Activated CD4-positive, alpha-beta T cell treated with anti-CD3 and anti-CD28 coated beads, Interleukin-2, amount 50 U/mL, for 48 hours (primary cell): ENCODE measurements at places on chromosomes 1 and 21.

- DNase-seq, result no peak
These were observed 94.7 kb downstream of the SSBP3 start for GRCh38 chr1:54311506-54311905.

DNA sequence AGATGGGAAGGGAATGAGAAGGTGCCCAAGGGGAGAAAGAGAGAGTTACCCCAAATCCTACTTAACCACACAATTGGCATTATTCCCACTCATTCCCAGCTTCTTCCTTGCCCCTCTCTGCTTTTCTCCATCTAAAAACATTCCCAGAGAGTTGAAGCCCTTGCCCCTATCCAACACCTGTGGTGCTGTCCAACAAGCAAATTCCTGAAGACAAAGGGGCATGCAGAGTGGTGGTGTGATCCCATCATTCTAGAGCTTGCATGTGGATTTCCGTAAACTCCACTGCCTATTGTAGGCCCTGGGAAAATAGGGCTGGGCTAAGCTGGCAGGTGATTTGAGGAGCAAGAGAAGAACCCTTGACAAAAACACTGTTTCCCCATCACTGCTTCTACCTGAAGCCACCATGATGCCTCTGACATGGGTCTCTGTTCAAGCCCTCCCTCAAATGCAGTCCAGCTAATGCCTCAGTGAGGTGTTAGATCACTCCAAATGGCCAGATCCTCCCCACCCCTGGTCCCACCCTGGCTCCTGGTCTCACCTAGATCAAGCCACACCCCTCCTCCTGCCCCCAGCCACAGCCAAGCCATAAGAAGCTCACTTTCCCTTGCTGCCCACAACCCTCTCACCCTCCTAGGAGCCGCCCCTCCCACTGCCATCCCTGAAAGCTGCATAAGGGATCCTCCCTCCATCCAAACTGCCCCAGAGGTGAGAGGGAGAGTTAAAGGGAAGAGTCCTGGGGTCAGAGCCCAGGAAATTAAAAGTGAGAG is 29.5 kb downstream of the SYT2 start:
- no peak for DNase-seq

DNA sequence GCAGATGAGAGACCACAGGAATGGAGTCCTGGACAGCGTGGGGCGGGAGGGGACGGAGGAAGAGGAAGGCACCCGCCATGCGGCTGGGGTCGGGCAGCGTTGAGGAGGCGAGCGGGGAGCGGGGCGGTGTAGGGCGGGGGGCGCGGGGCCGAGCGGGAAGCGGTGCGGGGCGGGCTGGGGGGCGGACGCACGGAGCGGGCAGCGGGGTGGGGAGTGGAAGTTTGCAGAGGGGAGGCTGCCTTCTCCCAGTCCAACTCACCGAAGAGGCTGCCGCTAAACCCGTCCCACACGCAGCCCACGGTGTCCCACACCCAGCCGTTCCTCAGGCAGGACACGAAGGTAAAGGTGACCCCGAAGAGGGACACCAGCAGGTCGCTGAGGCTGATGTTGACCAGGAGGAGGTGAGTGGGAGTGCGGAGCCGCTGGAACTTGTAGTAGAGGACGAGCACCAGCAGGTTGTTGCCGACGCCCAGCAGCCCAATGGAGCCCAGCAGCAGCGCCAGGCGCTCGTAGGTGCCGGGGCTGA is 483 bp downstream of the CHML start:
- peak; percentile 44 for DNase-seq

GRCh38 chr1:174837386-174837785 is 162.4 kb upstream of the CACYBP start:
- DNase-seq, result no peak

DNA sequence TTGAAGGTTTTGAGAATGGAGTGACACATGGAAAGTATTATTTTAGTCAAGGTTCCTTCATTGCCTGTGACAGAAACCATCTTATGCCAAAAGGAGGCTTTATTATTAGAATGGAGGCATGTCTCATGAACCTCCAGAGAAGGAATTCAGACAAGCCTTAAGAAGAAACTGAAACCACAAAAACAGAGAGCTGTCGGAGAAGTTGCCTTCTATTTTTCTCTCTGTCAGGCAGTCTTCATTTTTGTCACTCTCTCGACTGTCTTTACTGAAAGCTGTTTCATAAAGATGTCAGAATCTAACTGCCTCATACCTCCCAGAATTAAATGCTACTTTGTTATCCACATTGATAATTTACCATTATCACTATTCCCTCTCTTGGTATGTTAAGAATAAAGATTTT is 434.7 kb upstream of the ADGRL4 start:
- no peak for DNase-seq

DNA sequence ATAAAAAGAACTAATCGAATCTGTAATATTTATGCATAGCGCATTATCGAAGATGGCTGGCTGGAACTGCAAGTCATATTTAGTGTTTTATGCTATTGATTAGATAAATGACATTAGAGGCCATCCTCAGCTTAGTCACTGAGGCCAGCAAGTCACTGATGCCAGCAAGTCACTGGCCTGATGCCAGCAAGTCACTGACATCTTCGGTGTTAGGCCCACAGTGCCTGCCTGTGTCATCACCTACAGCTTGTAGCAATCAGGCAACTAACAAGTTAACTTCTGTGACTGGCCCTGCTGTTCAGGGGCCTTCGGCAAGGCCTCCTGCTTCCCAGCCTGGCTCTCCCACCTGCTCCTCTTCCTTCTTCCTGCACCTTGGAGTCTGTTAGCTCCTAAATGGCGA is 65.6 kb upstream of the SCCPDH start:
- DNase-seq, result no peak

GRCh38 chr1:248686815-248687214 is 15.8 kb downstream of the OR14I1 start:
- no peak for DNase-seq

DNA sequence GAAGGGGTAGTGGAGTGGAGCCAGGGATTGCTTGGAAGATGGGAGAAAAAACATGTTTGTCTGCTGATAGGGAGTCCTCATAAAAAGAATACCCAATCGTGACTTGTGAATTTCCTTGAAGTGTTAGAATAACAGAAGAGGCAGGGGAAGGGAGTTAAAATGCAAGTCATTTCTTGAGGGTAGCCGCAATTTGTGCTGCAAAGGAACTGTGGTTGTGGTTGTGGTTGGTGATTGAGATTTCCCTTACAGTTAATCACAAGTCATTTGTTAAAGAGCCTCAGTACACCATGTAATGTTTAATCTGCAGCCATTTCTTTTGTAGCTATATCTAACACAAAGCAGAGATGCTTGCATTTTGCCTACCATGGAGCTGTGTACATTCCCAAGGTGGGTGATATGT is 38.5 kb upstream of the EGLN1 start:
- DNase-seq, result peak; percentile 57

DNA sequence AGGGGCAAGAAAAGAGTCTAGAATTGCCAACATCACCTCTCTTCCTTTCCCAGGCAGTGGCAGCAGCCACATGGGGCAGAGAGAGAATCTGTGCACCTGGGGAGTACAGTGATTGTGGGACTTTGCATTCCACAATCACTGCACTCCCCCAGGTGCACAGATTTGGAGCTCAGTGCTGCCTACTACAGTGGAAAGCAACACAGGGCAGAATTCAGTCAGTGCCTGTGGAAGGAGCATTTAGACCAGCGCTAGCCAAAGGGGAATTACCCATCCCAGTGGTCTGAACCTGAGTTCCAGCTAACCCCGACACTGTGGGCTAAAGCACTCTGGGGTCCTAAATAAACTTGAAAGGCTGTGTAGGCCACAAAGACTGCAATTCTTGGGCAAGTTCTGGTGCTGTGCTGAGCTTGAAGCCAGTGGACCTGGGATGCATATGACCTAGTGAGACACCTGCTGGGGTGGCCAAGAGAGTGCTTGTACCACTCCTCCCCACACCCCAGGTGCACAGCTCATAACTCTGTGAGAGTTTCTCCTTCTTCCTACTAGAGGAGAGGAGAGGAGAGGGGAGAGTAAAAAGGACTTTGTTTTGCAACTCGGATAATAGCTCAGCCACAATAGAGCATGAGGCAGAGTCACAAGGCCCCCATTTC is 50.3 kb downstream of the NUP210L start:
- DNase-seq, result no peak

GRCh38 chr1:185861630-185862029 is 127.4 kb downstream of the HMCN1 start:
- no peak for DNase-seq

GRCh38 chr21:35603494-35603893 is 456.8 kb downstream of the SETD4 start:
- no peak for DNase-seq

DNA sequence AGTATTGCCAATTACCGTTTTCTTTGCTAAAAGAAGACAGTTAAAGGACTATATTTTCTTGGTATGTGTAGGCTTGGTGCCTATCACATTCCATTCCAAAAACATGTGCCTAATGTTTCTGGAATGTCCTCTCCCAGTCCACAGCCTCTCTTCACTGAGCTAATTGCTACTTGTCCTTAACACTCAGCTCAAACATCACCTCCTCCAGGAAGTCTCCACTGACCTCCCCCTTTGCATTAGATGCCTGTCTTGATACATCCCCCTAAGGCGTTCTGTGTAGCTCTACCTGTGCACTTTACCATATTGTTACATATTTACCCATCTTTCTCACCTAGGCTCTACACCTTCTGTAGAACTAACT is 195.6 kb upstream of the CAMK1G start:
- no peak for DNase-seq

DNA sequence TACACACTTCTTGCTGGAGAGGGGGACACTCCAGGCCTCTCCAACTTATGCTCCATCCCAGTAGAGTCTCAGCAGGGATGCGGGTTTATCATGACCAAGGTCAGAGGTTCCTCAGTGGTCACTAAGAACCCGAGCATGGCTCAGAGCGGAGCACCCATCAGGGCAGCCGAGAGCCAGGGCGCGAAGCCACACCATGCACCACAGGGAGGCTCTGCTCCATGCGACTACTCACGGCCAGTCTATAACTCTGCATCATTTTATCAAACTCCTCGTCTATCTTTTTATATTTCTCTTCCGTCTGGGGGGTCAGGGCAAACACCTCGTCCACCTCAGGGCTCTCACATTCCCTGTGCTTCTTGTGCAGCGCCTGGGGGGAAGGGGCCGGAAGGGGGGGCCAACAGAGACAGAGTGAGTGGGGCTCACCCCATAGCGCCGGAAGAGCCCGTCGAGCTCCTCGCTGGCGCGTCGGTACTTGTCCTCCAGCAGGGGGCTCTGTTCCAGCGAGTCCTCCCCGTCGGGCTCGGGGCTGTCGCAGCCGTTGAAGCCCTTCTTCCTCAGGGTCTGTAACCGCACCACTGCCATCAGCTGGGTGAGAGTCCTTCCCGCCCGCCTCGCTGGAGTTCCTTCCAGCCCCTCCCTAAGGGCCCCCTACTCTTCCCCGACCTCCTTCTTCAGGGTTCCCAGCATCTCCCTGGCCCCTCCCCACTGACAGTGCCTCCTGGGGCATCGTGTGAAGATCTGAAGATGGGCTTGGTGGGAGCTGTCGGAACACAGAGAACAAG is 20.0 kb downstream of the MEF2D start:
- DNase-seq, result peak; percentile 77

- DNase-seq, result no peak
These were observed 22.8 kb downstream of the COA6 start for GRCh38 chr1:234396092-234396491.

GRCh38 chr21:44455524-44456213 is 359 bp downstream of the LRRC3 start:
- peak; percentile 51 for DNase-seq

- no peak for DNase-seq
These were observed 1034.1 kb upstream of the PRMT6 start for GRCh38 chr1:106022312-106022902.

GRCh38 chr1:244964112-244964971 is 100.0 kb upstream of the HNRNPU start:
- peak; percentile 13 for DNase-seq

DNA sequence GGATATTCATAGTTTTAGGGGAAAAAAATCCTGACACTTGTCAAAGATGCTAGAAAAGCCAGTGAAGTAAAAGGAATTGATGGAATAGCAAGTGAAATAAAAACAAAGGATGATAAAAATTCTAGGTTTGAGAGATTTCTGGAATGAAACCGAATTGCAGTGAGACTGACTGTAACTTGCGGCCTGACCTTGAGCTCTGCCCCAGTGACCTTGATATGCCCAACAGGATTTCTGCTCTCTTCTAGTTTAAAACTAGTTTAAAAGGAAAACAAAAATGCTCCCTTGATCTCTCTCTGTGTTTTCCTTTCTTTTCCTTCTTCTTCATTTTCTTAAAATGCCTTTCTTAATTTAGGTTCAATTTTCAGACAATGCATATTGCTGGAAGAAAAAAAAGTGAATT is 54.9 kb upstream of the IFI44L start:
- DNase-seq, result no peak

DNA sequence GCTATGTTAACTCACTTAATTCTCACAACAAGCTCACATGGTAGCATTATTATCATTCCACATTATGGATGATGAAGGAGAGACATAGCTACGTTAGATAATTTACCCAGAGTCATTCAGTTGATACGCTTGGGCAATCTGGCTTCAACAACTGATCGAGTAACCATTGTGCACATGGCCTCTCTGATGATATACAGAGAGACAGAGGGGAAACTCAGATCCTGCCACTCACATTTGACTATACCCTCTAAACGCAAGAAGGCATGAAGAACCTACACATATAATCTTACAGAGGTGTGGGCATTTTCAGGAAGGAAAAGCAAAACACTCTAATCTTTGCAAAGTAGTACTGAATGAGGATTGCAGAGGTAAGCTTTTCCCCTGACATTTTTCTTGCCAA is 360.1 kb downstream of the BARHL2 start:
- no peak for DNase-seq

DNA sequence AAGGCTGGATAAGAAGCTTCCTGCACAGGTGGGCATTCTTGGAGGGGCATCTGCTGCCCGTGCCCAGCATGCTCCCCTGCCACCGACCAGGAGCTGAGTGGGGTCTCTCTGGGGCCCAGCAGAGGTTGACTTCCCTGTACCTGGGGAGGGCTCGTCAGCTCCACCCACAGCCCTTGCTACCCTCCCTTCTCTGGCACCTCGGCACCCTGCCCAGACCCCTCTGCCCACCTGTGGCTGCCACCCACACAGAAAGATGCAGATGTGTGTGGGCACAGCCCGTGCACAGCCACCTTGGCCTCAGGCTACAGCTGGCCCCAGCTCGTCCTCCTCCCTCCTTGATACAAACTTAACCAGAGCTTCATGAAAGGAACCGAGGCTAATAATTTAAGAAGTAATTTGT is 241.2 kb upstream of the VAMP3 start:
- DNase-seq, result no peak

GRCh38 chr1:3668585-3669300 is 16.4 kb downstream of the TP73 start:
- DNase-seq, result no peak

GRCh38 chr1:58249737-58250586 is 296.6 kb downstream of the OMA1 start:
- DNase-seq, result peak; percentile 4

DNA sequence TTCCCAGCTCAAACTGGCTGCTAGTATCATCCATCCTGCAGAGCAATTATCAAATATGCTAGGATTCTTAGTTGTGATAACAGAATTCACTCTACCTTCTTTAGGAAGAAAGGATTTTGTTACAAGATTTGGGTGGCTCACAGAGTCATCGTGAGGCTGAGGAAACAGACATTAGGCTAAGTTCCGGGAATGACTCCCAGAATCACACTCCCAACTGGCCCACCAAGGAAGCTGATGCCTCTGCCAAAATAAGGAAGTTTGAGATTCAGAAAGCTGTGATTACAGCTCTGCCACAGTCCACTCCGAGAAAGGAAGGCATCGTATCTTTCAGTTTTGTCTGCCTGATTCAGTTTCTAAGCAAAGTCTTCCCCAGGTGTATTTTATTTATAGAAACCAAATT is 50.6 kb upstream of the LYPLAL1 start:
- DNase-seq, result no peak
